ENCODE measurements at places on chromosomes 6 and 20.

GRCh38 chr6:111970426-111970825 is 83.5 kb upstream of the CCN6 start:
- no peak for DNase-seq

- no peak for DNase-seq
These were observed 174.9 kb upstream of the C6orf118 start for GRCh38 chr6:165484178-165484889.

- no peak for DNase-seq
These were observed 76.2 kb upstream of the BCLAF1 start for GRCh38 chr6:136365776-136366354.

- DNase-seq, result no peak
These were observed 64.6 kb upstream of the PIM1 start for GRCh38 chr6:37105148-37106050.

GRCh38 chr20:32685541-32686529 is 12.1 kb upstream of the C20orf203 start:
- DNase-seq, result no peak

DNA sequence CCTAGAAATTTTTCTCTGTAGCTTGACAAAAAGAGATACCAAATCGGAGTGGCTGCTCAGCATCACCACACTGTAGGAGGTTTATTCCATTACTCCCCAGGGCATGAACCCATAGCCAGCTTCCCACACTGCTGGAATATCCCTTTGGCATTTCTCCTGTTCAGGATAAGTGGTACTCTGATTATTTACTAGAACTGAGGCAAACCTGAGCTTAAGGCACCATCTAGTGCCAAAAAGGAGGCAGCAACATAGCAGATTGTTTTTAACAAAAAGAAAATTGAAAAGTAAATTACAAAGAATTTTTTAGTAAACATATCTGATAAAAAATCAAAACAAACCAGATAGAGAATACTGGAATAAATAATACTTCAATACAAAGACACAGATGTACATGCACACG is 181.7 kb downstream of the WDR27 start:
- DNase-seq, result no peak

DNA sequence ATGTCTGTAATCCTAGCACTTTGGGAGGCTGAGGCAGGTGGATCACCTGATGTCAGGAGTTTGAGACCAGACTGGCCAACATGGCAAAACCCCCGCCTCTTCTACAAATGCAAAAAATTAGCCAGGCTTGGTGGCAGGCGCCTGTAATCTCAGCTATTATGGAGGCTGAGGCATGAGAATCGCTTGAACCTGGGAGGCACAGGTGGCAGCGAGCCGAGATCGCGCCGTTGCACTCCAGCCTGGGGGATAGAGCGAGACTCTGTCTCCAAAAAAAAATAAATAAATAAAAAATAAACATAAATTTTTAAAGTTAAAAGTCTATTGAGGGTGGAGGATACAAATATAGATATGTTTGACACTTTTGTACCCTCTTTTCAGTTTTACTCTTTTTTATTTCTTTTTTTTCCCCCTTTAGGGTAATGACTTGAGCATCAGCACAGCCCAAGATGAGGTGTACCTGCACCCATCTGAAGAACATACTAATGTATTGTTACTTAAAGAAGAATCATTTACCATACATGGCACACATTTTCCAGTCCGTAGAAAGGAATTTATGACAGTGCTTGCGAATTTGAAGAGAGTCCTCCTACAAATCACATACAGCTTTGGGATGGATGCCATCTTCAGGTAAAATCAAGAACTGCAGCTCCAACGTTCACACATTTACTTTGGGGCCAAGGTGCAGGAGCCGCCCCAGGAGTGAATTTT is 368.9 kb downstream of the LAMA2 start:
- no peak for DNase-seq

DNA sequence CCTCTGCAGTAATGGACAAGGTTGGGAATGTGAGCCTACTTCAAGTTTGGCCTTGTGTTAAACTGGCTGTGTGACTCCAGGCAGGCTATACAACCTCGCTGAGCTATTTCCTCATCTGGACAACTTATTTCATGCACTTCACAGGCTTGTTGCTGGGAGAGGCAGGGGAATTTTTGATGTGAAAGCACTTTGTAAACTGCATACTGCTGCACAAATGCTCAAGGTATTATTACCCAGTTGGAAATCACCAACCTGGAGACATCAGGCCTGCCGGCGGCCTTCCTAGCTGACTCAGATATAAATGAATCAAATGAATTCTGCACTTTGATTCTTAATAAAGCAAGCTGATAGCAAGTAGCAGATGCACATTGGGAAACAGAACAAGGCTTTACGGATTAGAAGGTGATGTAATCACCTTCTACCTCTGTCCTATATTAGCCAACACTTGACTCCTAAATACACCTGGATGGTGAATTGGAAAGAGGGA is 10.1 kb downstream of the JARID2 start:
- DNase-seq, result no peak

DNA sequence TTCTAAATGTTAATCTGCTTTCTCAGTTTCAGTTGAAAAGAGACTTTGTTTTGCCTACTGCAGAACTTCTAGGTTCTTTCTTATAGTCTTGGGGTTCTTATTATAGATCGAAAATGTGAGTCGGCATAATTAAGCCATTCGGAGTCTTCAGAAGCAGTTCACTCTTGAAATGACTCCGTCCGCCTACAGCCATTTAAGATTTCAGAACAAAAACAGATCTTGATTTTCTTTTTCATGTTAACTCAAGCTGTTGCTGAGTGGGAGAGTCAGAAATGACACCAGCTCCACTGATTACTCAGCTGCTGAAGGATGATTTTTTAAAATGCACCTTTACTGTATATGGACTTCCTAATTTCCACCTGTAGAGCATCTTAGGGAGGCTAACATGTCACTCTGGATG is 15.9 kb downstream of the PRDM1 start:
- peak; percentile 35 for DNase-seq

- no peak for DNase-seq
These were observed at the start of gene PRSS35 for GRCh38 chr6:83511901-83512681. Gene PRSS35, plus strand, starts transcription at chr6:83512534. Its CDS starts 10,908 bp downstream, at chr6:83523442.

DNA sequence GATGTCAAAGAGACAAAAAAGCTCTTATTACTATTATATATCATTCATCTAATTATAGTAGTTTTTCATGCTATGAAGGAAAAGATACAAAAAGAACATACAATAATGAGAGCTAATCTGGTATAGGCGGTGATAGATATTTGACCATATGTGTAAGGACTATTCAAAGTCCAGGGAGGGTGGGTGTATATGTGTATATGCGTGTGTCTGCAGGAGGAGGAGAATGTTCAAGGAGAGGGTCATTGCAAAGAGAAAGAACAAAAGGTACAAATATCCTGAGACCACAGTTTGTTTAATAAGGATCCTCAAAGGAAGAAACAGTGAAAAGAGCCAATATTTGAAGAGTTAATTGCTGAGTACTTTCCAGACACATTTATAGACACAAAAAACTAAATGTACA is 1288.6 kb upstream of the CITED2 start:
- DNase-seq, result no peak

GRCh38 chr6:137692806-137693205 is 174.3 kb upstream of the TNFAIP3 start:
- DNase-seq, result no peak

All from activated T-helper 1 cell treated with anti-CD3 and anti-CD28 coated beads, Interleukin-2, amount 50 U/mL, for 16 hours (primary cell).